Activated CD4-positive, alpha-beta T cell treated with anti-CD3 and anti-CD28 coated beads for 36 hours (primary cell): ENCODE measurements at places on chromosomes 13 and 19.

DNA sequence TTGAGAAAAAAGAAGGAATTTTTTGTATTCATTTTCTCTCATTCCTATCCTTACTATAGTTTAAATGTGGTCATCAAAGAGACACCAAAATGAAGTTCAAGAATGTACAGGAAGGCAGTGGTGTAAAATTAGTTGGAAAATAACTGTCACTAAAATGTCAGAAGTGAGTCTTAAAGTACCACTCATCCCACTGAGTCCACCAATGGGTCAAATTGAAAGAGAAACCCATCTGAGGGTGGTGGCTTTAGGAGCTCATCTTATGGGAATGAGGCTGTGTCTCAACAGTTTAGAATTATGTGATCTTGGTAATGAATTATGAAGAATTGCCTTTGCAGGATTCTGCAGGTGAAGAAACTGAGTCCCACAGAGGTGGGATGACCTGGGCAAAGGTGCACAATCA is 403.5 kb downstream of the FGF9 start:
- peak; percentile 42 for DNase-seq

DNA sequence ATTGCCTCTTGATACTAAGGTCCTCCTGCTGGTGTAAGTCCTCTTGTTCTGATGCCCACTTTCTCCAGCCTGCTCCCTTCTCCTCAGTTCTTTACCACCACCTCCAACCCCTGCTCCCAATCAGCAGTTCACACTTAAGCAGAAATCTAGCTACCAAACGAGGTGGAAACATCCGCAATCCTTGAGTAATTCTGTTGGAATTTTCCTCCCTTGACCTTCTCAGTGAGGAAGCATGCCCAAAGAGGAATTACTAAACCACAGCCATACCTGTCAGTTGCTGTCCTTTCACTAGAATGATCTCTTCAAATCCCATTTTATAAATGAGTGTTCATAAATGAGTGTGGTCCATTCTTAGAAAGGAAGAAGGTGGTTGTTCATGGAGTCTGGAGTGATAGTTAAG is 289.9 kb downstream of the DACH1 start:
- DNase-seq, result no peak

GRCh38 chr13:66414066-66414800 is 815.9 kb downstream of the PCDH9 start:
- DNase-seq, result no peak

DNA sequence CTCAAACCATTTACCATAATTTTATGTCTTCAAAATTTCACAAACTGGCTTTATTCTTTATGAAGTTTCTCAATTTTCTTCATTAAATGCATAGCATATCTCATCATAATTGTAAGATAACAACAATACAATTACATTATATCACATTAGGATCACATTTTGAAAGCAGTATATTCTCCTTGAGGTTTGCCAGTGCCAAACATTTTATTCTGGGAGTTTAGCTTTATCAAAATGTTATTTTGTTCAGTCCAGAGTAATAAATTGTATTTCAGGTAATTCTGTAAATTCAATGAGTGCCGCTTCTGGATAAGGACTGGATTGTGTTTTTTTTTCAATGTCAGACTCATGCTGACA is 234.6 kb upstream of the MIR17HG start:
- DNase-seq, result no peak

- DNase-seq, result no peak
Observed at GRCh38 chr13:56317841-56318240, 822.9 kb upstream of the PRR20A start.

DNA sequence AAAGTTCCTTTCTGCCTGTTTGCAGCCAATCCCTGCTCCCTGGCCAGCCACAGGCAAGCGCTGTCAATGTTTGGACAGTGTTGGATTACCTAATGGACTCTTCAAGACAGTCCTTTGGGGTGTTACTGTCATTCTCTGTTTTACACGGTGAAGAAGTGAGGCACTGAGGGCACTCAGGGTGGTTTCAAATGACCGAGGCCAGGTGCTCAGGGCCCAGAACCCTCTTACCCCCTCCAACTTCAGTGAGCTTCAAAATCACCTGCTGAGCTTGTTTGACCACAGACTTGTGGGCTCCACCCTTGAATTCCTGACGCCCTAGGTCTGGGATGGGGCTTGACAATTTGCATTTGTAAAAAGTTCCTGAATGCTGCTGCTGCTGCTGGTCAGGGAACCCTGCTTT is 97.9 kb downstream of the GGACT start:
- DNase-seq, result no peak
